ENCODE measurements at places on chromosomes 2 and 18.
A peak's percentile ranks its signal among the peaks of the same experiment; 100 is the strongest.

DNA sequence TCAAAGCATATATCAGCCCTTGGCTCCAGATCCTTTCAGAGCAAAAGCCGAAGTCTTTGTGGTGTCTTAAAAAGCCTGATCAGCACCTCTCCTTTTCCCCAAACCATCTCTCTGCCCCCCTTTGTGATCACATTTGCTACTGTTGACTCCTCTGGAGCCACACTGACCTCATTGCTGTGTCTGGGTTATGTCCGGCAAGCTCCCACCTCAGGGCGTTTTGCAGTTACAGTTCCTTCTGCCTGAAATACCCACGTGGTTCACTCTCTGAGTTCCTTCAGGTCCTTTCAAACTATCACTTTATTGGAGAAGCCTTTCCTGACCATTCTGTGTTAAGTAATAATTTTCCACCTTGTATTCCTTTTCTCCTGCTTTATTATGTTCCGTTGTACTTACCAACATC is 11.8 kb downstream of the C2orf69 start:
- DNase-seq, result peak; percentile 39

DNA sequence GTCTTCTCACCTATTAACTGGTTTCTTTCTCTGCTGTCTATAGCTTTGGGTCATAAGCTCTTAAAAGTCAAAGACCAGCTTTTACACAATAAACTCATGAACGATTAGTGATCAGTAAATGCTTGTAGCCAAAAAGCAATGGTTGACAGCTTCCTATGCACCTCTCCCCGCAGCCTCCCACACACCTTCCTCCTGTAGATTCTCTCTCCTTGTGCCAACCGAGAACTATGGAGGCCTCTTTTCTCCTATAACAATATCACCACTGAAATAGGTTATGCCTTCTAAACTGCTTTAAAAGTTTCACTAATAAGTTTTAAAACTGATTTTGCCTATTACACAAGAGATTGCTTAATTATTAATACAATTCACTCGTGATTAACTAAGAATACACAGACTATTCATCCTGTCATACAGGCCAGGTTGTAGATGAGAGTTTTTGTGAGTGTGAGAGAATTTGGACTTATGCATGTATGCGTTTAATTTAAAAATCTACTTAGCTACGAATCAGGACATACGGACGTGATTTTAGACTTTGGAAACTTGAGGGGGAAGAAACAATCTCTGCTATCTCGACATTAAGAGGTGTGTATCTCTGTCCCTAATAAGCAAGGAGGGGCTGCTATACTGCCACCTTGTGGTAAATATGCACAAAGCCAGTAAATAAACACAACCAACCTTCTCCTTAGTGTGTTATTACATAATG is 229.1 kb upstream of the RBBP8 start:
- peak; percentile 56 for DNase-seq

DNA sequence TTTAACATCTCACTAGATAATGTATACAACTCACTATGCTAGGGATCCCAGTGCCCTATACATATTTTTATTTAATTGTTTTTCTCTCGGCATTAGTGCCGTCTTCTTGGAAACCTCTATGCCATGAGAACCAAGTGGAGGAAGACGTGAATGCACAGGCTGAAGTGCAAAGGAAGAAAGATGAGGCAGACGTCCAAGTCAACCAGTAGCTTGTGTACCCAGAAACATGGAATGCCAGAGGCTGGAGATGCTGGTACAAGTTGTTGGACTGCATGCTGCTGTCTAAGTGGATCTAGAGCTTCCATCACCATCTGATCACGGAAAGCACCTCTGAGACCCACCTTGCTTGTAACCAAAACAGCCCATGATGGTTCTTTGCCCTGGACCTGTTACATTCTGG is 12.5 kb upstream of the GEMIN6 start:
- no peak for DNase-seq

- DNase-seq, result no peak
These were observed 18.0 kb upstream of the SOS1 start for GRCh38 chr2:39138837-39139211.
